ENCODE measurements at places on chromosomes 2 and 18.

DNA sequence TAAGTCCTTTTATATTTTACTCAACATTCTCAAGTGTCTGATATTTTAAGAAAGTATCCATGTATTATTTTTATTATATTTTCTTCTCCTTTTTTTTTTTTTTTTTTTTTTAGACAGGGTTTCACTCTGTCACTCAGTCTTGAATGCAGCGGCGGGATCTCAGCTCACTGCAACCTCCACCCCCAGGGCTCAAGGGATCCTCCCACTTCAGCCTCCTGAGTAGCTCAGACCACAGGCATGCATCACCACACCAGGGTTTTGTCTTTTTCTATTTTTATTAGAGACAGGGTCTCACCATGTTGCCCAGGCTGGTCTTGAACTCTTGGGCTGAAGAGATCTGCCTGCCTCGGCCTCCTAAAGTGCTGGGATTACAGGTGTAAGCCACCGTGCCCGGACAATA, 212.1 kb downstream of the TCF4 start:
- DNase-seq: no peak

DNA sequence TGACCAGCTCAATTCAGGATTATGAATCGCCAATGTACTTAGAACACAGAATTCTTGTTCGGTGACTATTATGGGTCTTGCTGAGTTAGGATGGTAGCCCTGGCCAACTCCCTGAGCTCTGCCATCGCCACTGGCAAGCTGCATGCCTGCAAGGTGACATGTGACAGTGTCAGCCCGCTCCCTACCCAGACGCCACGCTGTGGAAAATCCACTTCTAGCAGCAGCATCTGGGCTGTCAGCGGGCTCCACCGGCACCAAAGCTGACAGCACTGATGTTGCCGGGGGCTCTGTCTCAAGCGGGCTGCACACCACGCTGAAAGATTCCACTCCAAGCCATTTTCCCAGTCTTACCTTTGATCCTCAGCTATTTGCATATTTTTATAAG, 100.7 kb downstream of the MYT1L start:
- DNase-seq: peak; percentile 58

- DNase-seq: no peak
Measured at GRCh38 chr2:37907501-37908225, 17.4 kb upstream of the RMDN2 start.

DNA sequence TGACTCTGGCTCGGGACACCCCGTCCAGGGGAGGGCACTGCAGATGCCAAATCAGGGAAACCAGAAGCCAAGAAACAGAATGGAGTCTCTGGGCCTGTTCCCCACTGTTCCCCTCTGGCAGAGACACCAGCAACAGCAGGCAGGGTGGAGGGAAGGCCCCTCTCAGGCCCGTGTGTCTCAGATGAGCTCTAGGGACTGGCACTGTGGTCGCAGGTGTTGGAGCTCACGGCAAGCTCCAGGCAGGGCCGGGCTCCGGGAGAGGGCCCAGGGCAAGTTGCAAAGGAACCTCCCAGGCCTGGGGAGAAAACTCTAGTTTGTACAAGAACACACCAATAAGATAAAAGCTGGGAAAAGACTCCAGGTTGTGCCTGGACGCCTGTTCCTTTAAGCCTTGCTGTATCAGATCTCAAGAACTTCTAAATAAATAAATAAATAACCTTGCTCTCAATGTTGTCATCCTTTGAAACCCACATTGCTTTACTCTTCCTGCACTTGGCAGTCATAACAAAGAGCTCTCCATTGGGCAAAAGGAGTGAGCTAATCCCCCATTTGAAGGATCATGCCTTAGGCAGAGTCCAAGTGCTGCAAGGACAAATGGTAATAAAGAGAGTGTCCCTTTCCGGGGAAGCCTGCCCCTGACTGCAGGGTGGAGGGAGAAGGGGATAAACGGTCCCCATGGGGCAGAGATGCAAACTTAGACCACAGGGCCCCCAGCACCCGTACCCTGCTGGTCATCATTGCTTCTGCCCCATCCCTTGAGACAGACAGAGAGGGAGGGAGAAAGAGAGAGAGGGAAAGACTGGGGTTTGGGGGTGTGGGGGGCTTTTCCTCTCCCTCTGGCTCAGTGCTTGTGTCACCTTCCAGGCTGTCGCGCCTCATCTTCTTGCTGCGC, 33.3 kb downstream of the CNGA3 start:
- DNase-seq: no peak

GRCh38 chr18:42893977-42894376, 221.5 kb downstream of the RIT2 start:
- DNase-seq: no peak

DNA sequence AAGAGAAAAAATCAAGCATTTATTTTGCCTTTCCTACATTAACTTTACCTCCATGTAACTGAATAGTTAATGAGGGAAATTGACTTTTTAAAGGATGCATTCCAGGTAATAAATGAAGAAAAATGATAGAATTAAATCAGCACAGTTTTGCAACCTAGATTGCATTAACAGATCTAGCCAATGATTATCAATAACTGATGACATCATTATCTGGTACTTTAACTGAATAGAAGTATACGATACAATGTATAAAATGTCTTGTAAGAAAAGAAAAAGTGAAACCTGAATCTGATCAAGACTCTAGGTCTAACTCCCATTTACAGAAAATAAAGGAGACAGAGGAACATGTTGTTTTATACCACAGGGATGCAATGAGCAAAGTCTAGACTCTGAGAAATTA, 126.0 kb upstream of the XPO1 start:
- no peak for DNase-seq

- no peak for DNase-seq
Measured at GRCh38 chr2:84461310-84461709, 2.2 kb upstream of the SUCLG1 start.

GRCh38 chr2:240811346-240812300, 8.4 kb downstream of the KIF1A start:
- peak; percentile 4 for DNase-seq

DNA sequence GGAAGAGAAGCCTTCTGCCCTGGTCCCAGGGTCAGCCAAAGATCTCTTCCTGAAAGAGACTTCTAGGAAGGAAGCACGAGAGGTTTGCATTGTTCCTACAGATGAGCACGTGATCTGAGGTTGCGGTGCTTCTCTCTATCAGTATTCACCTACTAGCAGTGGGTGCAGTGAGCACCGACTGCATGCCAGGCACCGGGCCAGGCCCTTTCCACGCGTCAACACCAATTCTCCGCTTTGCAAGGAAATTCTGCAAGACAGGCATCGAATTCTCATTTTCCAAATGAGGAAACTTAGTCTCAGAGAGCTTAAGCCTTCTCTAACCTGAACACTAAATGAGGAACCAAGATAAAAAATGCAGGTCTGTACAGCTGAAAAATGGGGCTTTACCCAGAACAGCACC, 151.5 kb upstream of the MYCN start:
- no peak for DNase-seq

DNA sequence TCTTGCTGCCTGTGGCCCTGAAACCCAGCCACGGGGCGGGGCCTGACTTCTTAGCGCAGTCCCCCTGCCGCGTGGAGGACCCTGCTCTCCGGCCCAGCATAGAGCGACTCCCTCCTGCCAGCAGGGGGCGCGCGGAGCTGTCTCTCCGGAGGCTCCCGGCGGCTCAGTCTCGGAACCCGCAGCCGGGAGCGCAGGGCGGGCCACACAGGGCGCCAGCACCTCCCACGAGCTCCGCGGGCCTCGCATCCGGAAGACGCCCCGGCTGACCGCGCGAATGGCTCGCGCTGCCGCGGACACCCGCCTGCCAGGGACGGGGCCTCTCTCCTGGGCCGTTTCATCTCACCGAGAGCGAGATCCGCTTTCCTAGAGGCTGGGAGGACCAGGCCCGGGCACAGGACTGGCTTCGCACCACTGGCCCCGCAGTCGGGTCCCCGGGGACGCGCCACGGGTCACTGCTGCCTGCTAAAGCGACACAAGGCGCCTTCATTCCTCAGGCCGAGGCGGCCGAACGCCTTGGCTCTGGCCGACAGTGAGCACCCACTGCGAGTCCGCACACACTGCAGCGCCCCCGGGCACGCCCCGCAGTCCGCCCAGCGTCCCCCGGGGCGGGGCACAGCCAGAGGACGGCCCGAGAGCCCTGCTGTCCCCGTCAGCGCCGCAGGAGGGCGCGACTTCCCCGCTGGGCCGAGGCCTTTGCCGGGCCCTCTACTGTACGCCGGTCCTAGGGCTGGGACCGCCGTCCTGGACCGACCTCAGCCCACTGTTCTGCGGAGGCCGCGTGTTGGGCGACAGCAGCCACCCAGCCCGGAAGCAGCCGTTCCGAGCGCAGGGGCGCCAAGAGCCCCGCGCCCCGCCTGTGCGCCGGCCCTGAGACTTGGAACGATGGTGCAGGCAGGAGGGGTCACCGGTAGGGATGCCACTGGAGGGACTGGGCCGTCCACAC, 39.0 kb upstream of the ARHGEF4 start:
- DNase-seq: peak; percentile 82

Data from posterior cingulate gyrus (tissue), 11 donors.